Muscle of arm (tissue), 14 donors: ENCODE measurements at places on chromosomes 1 and 21. TPM values are rescaled to one million over a fixed set of nuclear protein-coding genes. Genes with fewer than 3 reads are reported as not detected.
A peak's percentile ranks its signal among the peaks of the same experiment; 100 is the strongest.

DNA sequence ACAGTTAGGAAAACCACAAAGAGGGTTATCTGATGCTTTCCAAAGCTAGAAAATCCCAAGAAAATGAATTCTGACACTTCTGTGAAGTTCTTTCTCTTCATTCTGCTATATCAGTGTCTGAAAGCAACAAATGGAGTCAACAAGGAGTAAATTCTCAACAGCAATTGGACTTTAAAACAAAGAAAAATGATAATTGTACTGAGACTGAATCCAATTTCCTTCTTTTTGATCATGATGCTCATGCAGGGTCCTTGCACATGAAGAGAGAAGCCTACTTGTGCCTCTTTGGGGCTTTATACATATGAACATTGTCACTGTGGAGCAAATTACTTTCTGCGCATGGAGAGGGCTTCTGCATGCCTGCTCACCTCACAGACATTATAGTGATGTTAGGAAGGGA lies at the start of gene OR10J5:
TSS of gene OR10J5 (minus strand) at position 101 of the 400 bp plus-strand sequence. CDS start at position 101, 0 bp downstream.
- DNase-seq = no peak

DNA sequence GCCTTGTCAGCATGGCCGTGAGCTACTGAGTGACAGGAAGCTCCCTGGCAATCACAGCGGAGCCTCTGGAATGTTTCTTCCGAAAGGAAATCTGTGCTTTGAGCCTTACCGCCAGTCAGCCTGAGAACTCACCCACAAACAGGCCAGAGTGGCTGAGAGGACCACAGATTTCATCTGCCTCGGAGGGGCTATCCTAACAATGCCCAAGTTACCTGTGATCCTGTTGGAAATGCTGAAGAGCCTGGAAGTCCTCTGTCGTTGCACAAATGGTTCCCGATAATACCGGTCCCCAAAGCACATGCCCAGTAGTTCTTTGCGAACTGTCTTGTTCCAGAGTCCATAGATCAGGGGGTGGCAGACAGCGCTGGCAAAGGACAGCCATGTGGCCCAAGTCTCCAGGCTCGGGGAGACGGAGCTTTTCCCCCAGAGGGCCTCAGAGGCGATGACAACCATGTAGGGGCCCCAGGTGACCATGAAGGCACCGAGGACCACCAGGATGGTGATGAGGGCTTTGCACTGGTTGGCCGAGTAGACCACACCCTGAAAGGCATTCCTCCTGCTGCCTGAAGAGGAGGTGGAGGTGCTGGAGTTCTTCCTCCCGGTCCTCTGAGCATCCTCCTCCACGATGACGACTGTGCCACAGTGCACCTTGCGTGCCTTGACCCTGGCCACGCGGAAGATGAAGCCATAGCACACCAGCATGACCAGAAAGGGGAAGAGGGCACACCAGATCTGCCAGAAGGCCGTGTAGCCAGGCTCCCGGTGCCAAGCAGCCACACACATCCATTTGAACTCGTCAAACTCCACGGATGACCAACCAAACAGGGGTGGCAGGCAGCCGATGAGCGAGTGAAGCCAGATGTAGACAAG lies 40.2 kb downstream of the GPR161 start:
- DNase-seq = no peak

DNA sequence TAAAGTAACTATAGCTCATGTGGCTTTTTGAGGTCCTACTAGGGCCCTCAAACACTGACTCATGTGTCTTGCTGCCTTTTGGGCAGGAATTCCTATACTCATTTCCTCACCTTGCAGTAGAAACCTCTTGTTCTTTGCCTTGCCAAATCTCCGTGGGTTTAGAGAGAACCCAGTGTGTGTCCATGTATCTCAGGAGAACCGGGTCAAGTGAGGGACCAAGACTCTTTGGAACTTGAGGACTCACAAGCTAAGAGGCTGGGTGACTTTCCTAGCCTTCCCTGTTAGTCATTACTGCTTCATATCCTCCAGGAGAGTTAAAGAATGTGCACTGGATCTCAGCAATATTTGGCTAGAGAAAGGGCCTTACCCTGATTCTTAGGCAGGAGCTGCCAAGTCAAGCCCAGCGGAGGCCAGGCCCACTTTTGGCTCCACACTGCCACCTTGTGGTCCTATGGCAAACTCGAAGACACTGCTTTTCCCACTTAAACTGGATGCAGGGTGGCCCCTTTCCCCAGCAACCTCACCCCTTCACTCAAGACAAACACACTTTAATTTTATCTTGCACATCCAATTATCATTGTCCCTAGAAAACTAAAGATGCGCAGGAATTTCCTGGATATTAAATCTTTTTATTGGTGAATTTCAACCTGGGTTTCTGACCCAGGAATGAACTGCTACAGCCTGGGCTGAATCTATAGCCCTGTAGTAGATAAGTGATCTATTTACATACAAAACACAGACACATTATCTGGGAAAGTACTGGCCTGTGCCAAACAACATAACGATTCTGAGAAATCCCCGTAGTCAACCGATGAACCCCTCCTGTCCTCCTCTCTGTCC lies 10.6 kb downstream of the AVPR1B start:
- peak; percentile 90 for DNase-seq

GRCh38 chr1:197307551-197307950 lies 39.5 kb downstream of the CRB1 start:
- no peak for DNase-seq

GRCh38 chr1:87393445-87394085 lies 64.9 kb downstream of the LMO4 start:
- DNase-seq = no peak

DNA sequence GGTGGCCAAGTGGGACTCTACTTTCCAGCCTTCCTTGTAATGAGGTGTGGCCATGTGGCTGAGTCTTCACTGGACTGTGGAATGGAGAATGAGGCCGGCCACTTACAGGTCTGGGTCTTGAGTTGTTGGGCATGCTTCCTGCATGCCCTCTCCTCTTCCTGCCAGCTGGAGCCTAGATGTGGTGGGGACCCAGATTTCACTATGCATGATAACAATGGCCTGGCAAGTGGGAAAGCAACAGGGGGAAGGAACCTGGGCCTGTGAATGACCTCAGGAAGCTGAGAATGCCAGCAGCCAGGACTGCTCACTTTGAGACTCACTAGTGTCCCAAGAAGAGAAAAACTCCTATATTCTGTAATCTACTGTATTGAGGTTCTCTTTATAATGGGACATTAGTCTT lies 8.5 kb upstream of the SLC26A9 start:
- no peak for DNase-seq

GRCh38 chr21:45531393-45532215 lies 10.6 kb downstream of the SLC19A1 start:
- DNase-seq = no peak

DNA sequence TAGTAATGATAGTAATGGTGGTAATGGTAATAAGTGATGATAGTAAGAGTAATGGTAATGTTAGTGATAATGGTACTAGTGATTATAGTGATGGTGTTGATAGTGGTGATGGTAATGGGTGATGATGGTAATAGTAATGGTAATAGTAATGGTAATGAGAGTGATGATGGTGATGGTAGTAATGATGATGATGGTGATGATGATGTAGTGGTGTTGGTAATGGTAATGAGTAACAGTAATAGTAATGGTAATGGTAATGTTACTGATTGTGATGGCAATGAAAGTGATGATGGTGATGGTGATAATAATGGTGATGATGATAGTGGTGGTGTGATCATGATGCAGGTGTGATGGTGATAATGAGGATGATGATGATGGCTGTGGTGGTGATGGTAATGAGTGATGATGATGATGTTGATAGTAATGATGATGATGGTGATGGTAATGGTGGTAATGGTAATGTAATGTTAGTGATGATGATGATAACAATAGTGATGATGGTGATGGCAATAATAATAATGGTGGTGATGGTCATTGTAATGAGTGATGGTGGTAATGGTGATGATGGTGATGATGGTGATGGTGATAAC lies 235.0 kb downstream of the MATN1 start:
- no peak for DNase-seq

DNA sequence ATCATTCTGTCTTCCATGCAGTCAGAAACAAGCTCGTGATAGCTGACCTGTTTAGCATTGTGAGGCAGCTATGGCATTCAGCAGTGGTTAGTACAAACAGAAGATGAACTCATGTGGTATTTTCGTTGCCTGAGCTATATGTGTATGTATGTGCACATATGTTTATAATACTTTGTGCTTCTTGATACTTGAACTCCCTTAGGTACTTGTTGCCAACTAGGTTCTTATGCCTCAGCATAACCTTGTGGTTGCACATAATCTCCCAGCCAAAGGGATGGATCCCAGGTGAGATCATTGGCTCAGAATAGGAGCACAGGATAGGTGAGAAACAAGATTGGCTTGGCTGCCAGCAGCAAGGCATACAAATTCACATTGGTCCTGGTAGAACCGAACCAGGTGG lies 86.1 kb downstream of the VPS26C start:
- DNase-seq = peak; percentile 8

- no peak for DNase-seq
These were observed 20.1 kb downstream of the C1orf198 start for GRCh38 chr1:230848235-230848634.

- DNase-seq = no peak
These were observed 4.5 kb downstream of the LEPR start for GRCh38 chr1:65425006-65425405.

DNA sequence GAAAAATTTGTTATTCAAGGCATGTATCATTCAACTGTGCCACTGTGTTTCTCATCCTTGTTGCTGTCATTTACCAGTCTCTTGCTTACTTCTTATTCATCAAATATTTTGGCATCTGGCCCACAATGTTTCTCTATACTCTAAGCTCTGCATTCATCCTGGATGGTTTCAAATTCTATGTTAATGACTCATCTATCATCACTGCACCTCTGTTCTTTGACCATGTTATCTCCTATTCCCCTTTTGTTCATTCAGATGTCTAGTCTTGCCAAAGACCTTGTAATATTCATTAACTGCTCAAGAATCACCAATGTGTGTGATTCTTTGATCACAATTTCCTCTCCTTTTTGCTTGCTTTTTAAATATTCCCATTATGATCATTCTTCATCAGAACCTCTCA lies 54.6 kb upstream of the PRKACB start:
- no peak for DNase-seq

DNA sequence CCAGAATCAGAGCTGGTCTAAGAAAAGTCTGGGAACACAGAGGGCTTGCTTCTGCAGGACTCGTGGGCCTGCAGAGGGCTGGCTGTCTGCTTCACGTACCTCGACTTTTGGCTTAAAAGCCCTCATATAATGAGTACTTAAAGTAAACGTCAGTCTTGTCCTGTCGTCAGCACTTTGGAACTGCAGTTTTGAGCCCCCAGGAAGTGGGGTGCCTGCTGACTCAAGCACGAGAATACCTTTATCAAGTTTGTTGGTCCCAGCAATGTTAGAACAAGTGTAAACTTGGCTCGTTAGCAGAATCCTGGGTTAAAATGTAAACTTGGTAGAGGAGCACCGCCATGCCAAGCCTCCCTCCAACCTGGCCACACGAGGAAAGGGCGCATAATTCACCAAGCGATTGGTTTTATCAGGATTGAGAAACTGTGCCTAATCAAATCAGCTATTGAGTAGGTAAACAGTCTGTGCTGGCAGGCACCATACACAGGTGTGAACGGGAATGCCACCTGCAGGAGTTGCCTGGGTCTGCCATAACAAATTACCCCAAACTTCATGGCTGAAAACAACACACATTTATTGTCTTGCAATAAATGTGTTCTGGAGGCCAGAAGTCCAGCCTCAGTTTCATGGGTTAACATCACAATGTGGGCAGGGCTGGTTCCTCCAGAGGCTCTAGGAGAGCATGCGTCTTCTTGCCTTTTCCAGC lies 45.0 kb upstream of the FHAD1 start:
- DNase-seq = no peak

DNA sequence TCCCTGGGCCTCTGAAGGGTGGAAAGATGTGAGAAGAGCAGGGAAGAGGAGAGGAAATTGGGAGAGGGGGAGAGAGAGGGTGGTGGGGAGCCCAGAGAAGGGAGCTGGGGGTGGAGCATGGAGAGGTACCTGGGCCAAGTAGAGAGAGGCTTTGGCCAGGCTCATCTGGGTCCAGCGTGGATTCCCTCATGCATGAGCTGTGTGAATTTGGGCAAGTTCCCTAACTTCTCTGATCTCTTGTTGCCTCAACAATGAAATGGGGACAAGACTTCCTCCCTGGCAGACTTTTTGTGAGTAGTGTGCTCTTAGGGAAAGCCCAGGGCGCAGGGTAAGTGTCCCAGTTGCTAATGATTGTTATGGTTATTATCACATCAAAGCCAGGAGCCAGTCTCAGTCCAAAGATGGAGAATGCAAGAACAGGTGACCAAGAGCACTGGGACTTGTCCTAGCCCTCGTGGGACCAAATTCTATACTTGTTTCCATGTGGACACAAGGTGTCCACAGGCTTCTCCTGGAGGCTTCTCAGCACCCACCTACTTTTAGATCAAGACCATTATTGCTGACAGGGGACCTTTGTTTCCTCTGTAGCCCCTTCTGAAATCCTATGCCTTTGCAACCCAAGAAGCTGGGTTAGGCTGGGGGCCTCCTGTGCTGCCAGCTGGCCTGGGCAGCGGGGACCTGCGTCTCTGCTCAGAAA lies 13.9 kb downstream of the IL6R start:
- DNase-seq = no peak

DNA sequence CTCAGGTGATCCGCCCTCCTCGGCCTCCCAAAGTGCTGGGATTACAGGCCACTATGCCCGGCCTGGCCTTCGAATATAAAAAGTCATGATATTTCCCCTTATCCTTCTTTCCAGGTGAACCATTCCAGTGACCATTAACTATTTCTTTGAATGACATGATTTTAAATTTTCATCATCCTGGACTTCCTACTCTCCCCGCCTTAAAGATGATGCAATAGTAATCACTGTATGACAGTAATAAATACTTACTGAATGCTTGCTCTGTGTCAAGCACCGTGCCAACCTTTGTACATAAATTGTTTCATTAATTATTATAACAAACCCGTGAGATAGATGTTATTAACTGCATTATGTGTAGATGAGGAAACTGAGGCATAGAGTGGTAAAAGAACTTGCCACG lies 19.9 kb upstream of the ATP1A1 start:
- no peak for DNase-seq

DNA sequence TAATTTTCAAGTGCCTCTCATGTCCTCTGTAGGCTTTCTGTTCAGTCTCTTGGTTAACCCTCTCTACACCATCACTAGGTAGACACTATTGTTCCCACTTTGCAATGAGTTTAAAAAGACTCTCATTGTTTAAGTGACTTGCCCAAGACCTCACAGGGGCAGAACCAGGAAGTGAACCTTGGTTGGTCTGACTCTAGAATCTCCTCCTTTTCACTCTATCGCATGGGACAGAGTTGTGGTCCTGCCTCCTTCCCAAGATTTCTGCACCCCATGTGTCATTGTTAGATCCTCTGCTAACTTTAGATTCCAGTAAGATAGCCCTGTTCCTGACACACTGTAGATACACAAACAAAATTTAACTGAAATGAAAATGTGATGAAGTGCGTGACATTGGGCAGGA lies 481.7 kb upstream of the USP24 start:
- no peak for DNase-seq

- DNase-seq = no peak
These were observed 32.3 kb upstream of the SPAG17 start for GRCh38 chr1:118217141-118217838.

Gene C1orf87
- 0.30 TPM for polyA plus RNA-seq

Gene TMEM54
- 4.8 TPM for polyA plus RNA-seq

Gene PTPRU
- polyA plus RNA-seq = 12.0 TPM
